ENCODE measurements at places on chromosomes 12 and 14.

DNA sequence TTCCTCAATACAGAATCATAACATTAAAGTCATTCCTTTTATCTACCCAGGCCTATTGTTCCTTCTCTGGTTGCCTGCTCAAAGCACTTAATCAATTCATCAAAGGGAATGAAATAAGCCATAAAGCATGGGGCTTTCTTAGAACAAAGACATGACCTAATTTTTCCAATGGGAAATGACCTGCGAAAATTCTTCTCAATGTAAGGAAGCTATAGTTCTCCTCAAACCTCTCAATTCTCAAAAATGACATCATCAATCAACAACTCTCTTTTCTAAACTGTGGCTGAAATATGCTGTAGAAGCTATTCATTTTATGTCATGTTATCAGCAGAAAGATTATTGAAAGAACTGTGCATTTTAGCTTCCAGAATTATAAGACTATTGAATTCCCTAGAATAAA, 116.0 kb upstream of the PTPRR start:
- DNase-seq, result no peak

GRCh38 chr12:84691266-84691665, 221.3 kb downstream of the SLC6A15 start:
- no peak for DNase-seq

GRCh38 chr14:74661726-74662450, 49.9 kb upstream of the LTBP2 start:
- DNase-seq, result no peak

DNA sequence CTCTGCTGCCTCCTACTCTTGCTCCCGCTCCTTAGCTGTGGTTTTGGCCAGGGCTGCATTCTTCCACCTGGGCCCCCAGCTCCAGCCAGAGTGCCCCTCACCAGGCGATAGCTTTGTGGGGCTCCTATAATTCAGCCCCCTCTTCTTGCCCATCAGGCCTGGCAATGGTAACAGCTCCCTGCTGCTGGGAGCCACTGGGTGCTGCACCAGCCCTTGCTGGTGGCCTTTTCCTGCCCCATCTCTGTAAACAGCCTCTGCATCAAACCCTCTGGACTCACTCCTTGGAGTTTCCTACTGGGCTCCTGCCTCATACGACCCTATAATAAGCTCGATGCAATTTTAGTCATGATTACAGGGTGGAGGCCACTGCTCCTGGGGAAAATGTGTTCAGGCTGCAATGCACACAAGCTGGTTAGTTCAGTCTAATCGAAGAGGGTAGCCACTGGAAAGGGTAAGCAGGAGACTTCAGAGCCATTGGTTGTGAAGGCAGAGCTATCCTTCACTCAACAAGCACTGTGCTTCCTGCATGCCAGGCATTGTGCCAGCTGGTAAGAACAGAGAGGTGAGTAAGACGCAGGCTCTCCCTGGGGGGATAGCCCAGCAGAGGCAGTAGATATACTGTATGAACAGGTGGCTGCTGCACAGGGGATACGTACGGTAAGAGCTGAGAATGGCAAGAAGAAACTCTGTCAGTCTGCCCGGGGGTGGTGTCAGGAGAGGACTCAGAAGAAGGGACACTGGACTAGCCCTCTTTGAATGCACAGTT, 24.7 kb downstream of the CLMN start:
- DNase-seq, result no peak

- DNase-seq, result no peak
Observed at GRCh38 chr12:130576371-130576816, 139.7 kb downstream of the RIMBP2 start.

DNA sequence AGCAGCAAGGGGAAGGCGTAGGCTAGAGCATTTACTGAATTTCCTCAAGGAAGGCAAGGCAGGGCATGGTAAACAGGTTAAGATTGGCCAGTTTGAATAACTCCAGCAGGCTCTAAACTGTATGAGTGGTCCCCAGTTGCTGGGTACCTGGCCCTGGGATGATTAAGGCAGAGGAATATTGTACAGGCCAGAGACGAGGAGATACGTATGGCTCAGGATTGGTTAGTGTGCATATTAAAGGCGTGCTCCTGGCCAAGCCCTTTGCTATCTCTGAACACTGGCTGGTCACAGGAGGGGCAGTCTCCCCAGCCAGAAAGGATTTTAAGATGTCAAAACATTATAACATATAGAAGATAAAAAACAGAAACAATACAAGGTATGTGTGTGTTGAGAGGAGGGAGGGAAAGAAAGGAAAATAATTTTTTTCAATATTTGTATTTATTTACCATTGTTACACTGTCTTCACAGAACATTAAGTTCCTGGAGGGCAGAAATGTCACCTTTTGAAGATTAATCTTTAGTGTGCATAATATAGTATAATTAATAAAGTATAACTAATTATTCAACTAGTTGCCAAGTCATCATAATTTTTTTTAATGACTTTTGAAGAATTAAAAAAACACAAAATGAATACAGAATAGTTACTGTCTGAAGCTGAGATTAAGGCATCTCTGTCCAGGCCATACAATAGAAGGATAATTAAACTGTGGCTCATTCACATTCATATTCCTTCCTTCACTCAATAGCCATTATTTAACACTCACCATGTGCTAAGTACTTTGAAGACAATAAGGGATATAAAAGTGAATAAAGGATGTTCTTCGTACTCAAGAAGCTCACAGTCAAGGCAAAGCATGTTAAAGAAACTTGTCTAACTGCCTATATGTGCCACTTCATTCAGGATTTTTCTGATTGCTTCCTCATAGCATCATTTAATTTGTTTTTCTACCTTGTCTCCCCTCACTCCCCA, 41.9 kb downstream of the DCP1B start:
- no peak for DNase-seq

- DNase-seq, result no peak
Observed at GRCh38 chr12:41585784-41586183, 397.7 kb downstream of the PDZRN4 start.

DNA sequence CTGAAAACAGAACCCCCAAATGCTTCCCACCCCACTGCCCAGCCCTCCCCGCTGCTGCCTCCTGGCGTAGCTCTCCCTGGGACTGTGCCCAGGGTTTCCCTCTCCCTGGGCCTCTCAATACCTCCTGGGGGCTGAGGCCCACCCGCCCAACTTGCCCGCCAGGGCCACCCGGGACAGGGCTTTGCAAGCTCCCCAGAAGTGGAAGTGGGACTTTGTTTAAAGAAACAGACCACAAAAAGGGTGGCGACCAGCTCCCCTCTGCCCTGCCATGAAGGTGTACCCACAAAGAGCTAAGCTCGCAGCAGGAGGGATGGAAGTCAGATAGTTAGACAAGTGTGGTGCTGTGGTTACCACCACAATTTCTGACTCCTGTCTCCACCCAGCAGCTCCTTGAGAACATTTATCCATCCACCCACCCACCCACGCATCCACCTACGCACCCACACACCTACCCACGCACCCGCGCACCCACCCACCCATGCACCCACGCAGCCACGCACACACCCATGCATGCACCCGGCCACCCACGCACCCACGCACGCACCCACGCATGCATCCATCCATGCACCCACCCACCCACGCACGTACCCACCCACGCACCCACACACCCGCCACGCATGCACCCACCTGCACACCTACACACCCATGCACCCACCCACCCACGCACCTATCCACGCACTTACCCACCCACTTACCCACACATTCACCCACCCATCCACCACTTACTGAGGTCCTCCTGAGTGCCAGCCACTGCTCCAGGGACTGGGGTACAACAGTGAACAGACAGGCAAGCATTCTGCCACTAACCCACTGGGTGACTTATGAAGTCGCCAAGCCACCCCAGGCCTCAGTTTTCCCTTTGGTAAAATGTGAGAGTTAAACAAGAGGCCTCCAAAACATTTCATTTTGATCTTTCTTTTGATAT, 127.3 kb downstream of the SCARB1 start:
- DNase-seq, result peak; percentile 19

GRCh38 chr12:122141911-122142725, 31.9 kb downstream of the IL31 start:
- no peak for DNase-seq

DNA sequence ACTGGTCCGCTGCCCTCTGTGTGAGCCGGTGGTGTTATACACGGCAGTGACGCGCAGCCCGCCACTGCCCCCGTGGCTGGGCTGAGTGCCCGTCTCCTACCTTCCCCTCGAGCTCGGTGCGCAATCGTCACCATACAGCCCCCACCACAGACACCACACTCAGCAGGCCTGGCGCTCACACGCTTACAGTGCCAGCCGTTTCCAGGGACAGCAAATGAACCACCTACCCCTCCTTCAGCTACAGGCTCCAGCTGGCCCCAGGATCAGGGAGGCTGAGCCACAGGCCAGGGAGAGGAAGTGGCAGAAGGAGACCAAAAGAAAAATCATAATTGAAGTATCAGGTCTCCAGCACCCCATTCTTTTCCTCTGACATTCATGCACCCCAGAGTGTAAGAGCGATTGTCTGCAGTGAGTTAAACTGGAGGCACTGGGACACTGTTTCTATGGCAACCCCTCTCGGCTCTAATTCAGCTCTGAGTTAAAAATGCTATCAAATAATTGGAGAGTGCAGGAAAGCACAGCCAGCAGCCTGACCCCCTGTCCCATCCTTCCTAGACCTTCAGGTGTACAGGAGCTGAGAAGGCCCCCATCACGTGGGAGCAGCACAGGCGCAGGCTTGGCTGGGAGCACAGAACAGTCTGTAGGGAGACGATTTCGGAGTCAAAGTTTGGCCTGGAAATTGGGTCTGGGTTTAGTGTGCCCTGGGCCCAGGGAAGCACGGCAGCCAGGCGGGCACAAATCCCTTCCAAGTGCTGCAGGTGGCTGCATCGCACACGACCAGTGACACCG, 18.0 kb downstream of the LRTM2 start:
- no peak for DNase-seq

GRCh38 chr14:102645746-102646440, 53.4 kb downstream of the RCOR1 start:
- no peak for DNase-seq

DNA sequence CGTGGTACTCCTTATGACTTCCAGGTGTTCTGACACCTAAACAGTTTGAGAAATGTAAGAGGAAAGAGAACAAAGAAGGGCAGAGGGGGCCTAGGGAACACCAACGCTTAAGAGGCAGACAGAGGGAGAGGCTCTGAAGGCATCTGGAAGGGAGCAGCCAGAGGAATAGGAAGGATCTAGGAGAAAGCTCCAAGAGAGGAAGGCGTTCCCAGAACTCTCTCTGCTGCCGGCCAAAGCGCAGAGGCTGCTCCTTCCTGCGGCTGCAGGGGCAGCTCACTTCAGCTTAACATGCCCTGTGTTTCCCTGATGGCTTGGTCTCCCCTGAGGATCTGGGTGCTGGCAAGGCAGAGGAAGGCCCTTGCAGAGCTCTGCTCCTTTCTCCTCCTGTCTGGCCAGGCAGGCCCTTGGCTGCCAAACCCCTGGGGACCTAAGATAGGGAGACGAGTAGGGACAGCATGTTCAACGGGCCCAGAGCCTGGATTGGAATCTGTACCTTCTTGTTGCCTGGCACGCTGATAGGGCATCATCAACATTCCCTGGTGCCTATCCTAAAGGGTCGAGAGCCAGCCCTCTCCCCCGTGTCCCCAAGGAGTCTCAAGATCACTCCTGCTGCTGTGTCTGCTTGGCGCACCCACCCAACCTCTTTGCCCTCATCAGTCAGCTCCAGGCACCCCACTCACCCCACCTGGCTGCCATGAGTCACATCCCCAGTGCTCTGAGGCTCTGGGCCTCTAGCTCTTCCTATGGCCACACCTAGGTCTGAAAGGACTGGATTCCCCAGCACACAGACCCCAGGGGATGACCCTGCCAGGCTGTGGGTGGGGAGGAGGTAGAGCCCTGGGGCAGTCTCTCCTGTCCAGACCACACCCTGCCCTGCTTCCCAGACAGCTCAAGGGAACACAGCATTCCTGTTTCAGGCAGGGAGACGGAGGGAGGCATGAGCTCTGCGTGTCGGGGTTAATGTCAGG, 45.6 kb downstream of the LTBP2 start:
- DNase-seq, result no peak

DNA sequence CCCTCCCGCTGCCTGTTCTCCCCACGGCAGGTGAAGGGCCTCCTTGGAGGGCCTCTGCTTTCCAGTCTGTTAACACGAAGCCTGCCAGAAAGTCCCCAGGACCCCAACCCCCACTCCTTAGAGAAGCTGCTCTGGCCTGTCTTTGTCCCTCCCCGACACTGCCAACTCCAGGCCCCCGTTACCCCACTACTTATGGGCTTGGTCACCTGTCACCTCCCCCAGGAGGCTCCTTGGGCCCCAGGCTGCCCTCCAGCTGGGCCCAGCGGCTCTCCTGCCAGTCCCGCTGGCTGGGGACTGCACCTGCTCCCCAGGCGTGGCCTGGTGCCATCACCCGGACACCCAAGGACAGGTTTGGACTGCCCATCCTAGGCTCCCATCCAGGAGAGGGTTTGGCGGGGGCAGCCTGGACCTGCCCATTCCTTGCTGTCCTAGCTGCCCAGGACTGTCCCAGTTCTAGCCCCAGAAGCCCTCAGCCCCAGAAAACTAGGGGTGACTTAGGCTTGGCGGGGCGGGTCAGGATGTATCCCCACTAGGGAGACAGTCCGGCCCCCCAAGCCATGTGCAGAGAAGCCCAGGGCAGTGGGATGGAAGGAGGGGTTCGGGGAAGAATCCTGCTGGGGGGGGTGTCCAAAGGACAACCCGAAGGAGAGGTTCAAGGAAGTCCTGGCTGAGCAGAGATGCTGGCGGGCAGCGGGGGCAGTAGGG, 155.7 kb upstream of the C14orf180 start:
- no peak for DNase-seq

- DNase-seq, result no peak
Observed at GRCh38 chr12:61750604-61751003, 509.6 kb upstream of the USP15 start.

DNA sequence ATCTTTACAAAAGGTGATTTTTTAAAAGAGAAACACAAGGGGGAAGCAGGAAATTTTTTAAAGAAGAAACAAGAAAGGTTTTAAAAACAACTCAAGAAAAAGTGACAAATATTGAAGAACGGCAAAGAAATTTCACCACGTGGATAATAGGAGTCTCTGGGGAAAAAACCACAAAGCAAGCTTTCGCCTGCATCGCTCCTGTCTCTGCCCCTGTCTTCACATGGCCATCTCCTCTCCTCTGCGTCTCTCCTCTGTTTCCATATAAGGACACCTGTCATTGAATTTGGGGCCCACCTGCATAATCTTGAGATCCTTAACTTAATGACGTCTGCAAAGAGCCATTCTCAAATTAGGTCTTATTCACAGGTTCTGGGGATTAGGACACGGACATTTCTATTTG, 175.8 kb downstream of the ETV6 start:
- no peak for DNase-seq

- DNase-seq, result no peak
Observed at GRCh38 chr12:14635776-14636175, 60.6 kb downstream of the GUCY2C start.

Measured in CD8-positive, alpha-beta T cell (primary cell).